Naive B cell (primary cell): ENCODE measurements at places on chromosomes 2 and 18. TPM values are rescaled to one million over a fixed set of nuclear protein-coding genes. Genes with fewer than 3 reads are reported as not detected.

GRCh38 chr2:171124541-171124940 is 36.2 kb downstream of the TLK1 start:
- no peak for DNase-seq

DNA sequence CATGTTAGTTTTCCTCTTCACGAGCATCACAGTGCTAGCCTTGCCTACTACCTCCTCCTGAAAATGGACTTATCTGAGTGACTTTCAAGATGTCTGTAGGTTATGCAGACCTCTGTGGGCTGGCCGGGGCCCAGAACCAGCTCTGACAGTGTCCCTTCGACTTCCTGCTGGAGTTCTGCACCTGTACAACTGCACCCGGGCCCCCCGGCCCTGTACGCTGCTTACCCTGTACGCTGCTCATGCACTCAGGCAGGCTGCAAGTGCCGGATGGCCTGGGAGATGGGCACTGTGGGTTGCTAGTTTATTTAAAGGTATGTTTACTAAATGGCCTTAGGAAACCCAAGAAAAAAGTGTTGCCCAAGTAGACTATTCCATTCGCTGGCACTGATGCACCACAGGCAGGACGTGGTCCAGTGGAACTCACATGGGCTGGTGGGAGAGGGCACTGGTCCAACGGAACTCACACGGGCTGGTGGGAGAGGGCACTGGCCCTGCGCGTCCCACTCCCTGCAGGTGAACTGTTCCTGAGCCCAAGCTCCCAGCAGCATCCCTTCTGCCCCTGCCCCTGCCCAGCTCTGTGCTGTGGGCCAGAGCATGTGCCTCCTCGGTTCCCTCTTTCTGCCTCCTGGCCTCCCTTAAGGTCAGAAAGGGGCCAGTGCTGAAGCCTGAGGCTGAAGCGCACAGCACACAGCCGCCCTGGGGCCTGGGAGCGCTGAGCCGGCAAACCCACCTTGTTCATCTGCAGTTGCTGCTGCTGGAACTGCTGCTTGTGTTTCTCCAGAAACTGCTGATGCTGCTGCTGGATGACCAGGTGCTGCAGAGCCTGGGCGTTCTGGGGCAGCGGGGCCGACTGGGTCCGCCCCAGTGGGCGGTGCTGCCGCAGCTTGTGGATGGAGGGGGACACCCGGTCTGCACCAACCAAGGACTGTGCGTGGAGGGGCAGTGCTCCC is 274.8 kb downstream of the HDAC4 start:
- no peak for DNase-seq

- DNase-seq = no peak
Measured at GRCh38 chr2:65728477-65729180, 296.2 kb upstream of the SPRED2 start.

GRCh38 chr2:20676353-20677215 is 9.6 kb downstream of the GDF7 start:
- DNase-seq = no peak

- DNase-seq = no peak
Measured at GRCh38 chr18:55300421-55300935, 287.5 kb downstream of the TCF4 start.

- no peak for DNase-seq
Measured at GRCh38 chr2:234258562-234259141, 208.2 kb downstream of the SPP2 start.

DNA sequence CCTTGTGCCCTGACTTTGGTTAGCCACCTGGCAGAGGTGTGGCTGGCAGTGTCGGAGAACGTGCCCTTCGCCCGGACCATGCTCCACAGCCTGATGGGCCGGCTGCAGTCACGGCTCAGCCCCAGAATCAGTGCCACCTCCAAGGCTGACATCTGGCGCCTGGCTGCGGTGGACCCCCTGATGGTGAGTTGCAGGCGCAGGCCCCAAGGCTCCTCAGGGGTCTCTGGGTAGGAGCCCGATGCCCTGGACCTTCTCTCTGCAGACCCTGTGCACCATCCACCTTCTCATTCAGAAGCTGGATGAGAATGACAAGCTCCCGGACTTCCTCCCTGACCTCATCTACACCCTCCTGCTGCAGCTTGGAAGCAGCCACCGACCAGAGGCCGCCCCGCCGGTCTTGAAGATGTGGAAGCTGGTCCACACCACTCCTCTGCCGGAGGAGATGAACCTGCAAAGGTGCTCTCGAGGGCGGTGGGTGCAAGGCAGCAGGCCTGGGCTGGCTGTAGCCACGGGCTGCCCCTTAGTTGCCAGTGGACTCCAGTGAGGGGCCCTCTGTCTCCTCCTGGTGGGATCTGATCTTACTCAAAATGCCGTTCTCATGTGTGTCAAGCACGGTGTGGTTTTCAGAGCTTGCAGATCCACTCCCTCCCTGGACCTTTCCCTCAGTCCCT is 32.1 kb downstream of the HJURP start:
- no peak for DNase-seq

- DNase-seq = no peak
Measured at GRCh38 chr18:55449412-55450140, 138.4 kb downstream of the TCF4 start.

GRCh38 chr2:133400411-133400810 is 167.9 kb downstream of the NCKAP5 start:
- no peak for DNase-seq

GRCh38 chr2:174085781-174086180 is 120.6 kb upstream of the SP3 start:
- no peak for DNase-seq

DNA sequence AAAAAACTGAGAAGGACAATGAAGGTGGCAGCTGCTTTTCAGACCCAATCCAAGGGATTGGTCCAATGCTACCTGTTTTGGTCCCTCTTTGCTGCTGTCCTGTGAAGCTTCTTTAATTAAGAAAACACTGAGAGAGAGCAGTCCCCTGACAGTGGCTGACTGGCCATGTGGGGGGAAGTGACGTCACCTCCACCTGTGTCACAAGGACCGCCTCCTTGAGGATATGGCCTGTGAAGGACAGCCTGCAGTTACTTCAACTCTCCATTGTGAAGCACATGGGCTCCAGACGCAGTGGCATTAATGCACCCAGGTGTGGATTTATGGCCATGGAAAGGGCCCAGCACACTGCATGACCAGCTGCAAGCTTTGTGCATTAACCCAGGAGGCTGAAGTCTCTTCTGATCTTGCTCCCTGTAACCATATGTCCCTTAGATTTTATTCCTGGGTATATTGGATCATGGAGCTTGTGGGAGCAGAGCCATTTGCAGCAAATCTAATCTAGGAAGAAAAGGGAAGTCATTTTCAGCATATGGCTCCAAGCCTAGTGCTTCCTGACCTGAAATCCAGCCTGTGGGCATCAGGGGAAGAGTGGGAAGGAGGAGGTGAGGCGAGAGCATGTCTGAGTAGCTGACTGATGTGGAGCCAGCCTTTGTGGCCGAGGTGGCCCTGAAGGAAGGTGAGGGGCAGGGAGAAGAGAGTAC is 32.2 kb downstream of the KIF5C start:
- DNase-seq = no peak

DNA sequence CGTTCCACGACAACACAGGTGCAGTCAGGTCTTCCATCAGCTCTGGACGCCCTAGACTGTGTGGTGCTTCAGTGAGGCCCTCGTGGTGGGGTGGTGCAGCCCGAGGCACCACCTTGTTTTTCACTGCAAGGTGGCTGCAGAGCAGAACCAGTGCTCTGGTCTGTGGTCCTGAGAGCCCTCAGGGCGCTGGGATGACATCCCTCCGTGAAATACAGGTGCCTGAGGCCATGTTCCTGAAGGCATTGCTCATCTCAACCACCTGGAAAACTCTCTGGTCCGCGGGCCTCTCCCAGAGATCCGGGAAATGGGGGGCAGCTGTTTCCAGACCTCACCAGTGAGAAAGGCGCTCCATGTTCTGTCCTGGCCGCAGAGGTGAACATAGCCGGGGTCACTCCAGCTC is 119.2 kb downstream of the ACOXL start:
- DNase-seq = no peak

GRCh38 chr2:198127627-198128026 is 323.2 kb downstream of the PLCL1 start:
- no peak for DNase-seq

DNA sequence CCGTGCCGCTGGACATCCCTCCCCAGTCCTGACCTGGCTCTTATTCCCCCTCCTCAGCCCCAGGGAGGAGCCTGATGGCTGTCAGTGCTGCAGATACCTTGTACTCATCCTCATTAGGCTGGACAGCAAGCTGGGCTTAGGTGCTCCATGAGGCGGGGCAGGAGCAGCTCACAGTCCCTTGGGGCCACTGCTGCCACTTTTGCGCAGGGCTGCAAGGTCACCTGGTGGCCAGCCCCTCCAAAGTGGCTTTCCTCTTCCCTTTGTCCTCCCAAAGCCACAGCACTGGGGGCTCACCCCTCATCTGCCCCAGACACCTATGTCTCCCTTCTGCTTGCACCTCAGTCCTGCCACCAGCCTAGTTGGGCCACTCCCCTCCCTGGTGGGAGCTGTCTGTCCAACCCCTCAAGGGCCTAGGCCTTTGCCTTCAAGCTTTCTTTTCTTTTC is 60.8 kb downstream of the FAM168B start:
- no peak for DNase-seq

DNA sequence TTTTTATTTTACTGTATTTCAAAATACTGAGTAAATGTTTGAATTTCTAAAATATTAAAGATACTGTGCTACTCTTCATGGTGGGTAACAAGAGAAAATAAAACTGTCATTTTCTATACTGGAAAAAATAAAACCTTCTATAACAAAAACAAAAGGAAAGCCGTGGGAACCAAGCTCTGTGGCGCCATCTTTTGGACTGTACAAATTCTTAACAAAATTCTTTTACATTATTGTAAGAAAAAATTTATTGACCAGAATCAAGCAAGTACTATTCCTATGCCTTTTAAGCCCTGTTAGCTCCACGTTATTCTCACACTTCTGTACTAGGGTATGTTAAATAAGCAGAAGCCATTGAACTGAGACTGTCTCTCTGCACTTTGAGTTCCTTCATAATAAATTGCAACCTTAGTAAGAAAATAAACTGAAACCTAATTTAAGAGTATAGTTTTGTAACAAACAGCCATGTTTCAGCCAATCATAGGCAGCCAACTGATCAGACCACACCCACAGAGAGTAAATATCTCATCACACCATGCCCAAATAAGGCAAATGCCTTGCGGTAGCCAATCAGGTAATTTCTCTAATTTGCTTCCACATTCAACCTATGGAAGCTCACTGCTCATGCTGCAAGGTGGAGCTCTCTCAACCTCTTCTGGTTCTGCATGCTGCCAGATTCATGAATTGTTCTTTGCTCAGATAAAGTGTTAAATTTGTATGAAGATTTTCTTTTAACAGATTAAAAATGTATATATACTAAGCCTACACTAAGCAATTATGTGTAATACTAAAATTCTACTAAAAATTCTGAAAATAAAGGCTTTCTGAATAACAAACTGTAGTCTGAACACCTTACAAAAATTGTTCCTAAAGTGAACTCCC is 42.2 kb downstream of the HIBCH start:
- DNase-seq = no peak

DNA sequence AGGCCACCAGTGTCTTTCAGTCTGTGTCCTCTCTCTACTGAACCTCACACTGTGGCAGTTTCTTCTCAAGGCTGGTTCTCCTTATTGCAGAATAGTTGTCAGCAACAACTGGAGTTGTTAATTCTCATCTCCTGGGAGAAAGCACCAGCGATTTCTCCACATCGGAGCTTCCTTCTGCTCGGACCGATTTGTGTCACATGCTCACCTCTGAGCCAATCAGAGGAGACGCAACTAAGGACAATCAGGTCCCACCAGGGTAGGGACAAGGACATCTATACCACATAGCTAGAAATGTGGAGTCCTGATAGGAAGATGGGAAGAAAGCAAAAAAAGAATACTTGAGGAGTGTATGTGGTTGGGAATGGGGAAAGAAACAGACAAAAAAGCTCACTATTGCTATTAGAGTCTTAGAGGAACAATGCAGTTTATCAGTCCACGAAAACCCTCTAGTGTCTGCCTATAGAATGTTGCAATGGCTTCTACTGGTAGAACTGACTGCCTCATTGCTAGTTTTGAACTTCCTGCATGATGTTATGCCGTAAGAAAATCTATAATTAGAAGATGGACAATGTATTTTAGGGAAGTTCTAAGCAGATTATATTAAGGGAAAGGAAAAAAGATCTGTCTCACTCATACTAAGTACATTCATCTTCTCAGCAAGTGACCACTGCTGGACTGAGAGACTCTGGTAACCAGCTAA is 169.7 kb downstream of the CDCA7 start:
- DNase-seq = no peak

DNA sequence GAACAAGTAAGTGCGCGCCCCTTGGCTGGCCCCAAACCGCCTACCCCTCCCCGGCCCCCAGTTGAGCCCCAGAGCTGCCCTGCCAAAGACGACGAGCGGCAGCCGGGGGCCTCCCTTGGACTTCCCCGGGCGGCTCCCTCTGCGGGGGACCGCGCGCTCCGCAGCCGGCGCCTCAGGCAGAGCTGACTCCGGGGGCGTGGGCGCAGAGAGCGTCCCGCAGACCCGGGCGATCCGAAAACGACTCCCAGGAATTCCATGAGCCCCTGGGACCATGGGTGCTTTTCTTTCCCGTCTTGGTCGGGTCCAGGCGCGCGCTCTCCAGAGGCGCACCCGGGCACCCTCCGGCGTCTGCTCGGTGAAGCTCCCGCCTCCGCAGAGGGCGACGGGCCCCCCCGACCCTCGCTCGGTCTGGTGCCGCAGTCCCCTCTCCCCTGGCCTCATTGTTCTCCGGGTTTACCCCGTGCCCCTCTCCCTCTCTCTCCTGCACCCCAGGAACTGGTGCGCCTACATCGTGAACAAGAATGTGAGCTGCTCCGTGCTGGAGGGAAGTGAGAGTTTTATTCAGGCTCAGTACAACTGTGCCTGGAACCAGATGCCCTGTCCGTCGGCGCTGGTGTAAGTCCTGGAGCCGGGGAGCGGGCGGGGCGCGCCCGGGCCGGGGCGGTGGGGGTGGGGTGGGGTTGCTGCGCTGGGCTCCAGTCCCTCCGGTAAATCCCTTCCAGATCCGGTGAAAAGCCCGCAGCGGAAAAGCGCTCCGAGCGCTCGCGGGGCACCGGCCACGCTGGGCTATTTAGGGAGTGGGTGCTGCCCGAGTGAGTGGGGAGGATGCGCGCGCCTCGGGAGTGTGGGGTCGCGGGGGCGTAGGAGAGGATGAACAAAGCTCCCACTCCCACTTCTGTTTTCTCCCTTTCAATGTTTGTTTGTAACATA is 776 bp downstream of the EMILIN2 start:
- DNase-seq = peak; percentile 64

GRCh38 chr2:173077506-173078177 is 2.0 kb downstream of the MAP3K20 start:
- no peak for DNase-seq

- DNase-seq = no peak
Measured at GRCh38 chr2:195451160-195451559, 205.9 kb upstream of the SLC39A10 start.

GRCh38 chr2:39119732-39120520 is 925 bp downstream of the SOS1 start:
- DNase-seq = peak; percentile 66

DNA sequence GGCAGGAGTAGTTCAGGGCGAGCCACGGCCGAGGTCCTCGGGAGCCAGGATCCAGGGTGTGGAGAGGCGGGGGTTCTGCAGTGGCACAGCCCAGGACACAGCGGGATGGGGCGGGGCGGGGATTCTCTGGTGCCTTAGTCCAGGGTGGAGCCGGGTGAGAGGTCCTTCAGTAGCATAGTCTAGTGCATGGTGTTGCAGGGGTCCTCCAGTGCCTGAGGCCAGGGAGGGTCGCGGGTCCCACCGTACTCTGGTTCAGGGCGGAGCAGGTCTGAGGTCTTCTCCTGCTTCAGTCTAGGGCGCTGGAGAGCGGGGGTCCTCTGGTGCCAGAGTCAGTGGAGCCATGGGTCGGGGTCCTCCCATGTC is 131.1 kb downstream of the CCDC74A start:
- DNase-seq = no peak

ALPP gene
- polyA plus RNA-seq = 0.26 TPM

DPYSL5 gene
- not detected for polyA plus RNA-seq

PDCD1 gene
- polyA plus RNA-seq = not detected

LRRTM4 gene
- not detected for polyA plus RNA-seq

CMPK2 gene
- polyA plus RNA-seq = 1.9 TPM
